C1 segment of cervical spinal cord (tissue), 14 donors: ENCODE measurements at places on chromosomes 5 and 9.

- no peak for DNase-seq
These were observed 199.1 kb downstream of the NNT start for GRCh38 chr5:43802119-43802518.

DNA sequence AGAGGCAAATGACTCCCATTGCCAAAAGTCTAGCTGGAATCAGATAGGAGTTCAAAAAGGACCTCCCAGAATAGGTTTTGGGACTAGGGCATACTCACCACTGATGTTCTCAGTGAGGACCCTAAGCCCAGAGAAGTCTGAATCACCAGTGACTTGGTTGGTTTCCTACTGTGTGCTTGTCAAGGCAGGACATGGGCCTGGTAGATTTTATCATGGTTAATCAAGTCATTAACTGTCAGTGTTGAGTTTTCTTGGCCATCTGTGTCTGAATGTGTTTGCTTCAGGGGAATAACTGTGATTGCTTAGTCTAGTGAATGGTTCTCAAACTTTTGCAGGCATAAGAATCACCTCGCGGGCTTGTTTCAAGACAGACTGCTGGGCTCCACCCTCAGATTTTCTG is 99.0 kb upstream of the GDNF start:
- no peak for DNase-seq

DNA sequence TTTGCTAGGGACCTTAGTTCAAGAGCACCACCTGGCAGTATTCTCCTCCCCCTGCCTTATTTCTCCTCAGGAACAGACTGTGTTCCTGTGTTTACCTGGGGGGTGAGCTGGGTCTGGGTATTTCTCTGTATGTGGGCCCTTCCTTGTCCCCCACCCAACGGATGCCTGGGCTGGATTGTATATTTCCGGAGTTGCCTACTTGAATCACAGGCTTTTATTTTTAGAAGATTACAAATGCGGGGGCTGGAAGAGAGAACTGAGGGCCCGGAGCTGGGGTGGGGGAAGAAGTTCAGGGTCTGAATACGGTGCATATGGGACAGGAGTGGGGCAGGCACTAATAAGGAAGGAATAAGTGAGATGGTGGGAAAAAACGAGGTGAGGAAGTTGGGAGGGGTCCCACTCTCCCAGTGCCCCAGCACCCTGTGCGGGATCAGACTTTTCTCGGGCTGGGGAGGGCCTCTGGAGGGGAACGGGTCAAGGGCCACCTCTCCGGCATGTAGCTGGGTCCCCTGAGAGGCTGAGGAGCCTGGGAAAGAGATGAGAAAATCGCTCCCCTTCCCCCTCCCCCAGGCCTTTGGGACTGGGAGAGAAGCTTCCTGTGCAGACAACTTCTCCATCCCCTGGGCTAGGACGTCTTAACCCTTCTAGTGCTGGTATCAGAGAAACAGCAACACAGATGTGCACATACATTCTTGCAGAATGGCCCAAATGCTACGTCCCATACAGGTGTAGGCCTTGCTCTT is 42.1 kb downstream of the PCDH1 start:
- DNase-seq = no peak

DNA sequence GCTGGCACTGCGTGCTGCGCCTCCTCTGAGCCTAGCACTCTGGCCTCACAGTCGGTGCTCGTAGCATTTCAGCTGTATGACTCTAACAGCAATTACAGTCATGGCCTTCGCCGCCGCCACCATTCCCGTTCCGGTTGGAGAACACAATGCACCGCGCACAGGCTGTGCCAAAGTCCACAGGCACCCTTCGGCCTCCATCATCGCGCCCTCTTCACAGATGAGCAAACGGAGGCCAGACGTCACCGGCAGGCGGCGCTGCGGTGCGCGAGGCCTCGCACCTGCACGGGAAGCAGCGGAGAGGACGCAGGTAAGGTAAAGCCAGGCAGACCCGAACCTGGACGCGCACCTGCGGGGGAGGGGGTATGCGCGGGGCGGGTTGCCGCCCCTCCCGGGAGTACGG is 128.9 kb downstream of the BARX1 start:
- no peak for DNase-seq

DNA sequence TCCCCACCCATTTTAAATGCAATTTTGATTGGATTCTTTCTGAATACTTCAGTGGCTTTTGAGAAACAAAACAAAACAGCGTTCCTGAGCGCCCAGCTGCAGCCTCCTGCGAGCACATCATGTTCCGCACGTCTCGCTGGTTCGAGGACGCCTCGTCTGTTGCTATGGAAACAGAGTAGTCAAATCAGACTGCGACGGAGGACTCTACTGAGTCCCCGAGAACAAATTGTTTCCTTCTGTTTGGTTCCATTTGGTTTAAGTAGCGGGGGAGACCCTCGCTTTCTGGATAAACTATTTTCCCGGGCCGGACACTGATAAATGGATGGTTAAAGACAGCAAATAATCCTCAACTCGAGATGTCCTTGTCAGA is 69.0 kb downstream of the SLC28A3 start:
- peak; percentile 8 for DNase-seq

- no peak for DNase-seq
These were observed 63.9 kb downstream of the MTAP start for GRCh38 chr9:21866302-21866701.

GRCh38 chr9:109371374-109371773 is 50.5 kb upstream of the EPB41L4B start:
- no peak for DNase-seq

- DNase-seq = no peak
These were observed 269.1 kb downstream of the EFNA5 start for GRCh38 chr5:107401470-107402122.

- no peak for DNase-seq
These were observed 5.9 kb downstream of the FCN2 start for GRCh38 chr9:134886413-134886913.

- no peak for DNase-seq
These were observed 38.6 kb downstream of the DMGDH start for GRCh38 chr5:79030663-79031484.

DNA sequence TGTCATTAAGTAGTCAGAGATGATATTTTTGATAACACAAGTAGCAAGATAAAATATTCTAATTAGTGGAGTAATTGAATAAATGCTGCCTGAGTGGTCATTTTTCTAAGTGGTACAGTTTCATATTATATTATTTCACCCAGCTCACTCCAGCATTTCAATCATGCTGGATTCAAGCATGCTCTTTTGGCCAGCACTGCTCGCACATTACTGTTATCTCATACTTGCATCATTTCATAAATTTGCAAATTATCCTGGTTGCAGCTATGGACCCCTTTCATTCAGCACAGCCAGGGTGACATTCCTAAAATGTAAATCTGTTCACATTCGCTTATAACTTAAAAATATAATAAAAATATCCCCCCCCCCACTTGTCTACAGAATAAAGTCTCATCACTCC is 520.8 kb upstream of the CYLC2 start:
- no peak for DNase-seq

DNA sequence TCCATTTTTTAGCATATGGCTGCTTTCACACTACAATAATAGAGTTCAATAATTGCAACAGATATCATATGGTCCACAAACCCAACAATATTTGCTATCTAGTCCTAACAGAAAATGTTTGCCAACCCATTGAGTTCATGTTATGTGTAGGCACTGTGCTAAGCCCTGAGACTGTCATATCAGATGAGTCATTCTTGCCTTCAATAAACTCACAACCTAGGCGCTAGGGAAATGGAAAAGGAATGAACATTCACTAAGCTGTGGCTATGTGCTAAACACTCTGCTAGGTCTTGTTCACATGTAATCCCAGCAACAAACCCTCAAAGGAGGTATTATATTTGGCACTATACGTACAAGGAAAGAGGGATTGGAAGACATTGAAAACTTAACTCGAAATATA is 8.4 kb upstream of the TIMD4 start:
- no peak for DNase-seq

- no peak for DNase-seq
These were observed 25.8 kb upstream of the KIF12 start for GRCh38 chr9:114124666-114125475.

DNA sequence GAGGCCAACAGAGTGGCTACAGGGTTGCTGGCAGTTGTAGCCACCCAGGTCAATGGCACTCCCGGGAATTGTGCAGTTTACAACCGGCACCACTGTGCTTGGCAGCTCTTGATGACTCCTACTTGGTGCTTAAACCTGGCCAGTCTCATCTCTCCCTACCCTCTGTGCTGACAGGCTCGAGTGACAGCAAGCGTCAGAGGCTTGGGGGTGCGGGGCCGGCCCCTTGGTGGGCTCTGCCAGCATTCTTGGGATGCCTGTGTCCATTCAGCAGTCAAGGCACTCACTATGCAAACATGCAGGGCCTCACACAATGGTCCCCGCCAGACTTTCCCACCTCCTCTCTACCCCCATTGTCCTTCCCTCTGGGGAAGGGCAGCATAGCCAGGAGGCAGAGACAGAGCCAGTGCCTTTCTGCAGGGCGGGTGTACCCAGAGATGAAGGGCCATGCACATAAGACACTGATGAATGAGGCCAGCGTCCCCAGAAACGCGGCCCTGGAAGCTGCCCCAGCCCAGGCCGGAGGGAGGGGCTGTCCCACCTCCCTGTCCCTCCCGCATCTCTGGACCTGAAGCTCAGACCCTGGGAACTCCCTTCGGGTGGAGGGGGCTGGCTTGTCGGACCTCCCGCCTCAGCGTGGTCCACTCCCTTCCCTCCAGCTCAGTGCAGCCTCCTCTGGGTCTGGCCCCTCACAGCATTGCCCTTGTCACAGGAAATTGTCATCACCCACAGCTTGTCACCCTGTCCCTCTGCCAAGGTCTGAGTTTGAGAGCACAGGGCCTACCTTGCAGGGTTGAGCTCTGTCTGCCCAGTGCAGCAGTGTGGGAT is 26.4 kb upstream of the NOTCH1 start:
- DNase-seq = no peak

- no peak for DNase-seq
These were observed 64.8 kb upstream of the TTC23L start for GRCh38 chr5:34774139-34774538.

DNA sequence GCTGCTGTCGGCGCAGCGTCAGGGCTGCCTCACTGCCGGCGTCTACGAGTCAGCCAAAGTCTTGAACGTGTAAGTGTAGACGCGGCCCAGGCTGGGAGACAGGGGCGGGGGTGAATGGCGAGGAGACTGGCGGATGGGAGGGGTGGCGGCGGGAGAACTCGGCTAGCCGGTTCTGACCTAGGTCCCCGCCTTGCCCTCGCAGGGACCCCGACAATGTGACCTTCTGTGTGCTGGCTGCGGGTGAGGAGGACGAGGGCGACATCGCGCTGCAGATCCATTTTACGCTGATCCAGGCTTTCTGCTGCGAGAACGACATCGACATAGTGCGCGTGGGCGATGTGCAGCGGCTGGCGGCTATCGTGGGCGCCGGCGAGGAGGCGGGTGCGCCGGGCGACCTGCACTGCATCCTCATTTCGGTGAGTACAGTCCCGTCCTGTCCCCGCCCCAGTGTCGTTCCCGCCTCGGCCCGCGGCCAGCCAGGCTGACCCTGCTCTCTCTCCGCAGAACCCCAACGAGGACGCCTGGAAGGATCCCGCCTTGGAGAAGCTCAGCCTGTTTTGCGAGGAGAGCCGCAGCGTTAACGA is 745 bp downstream of the GADD45G start:
- DNase-seq = peak; percentile 75

GRCh38 chr9:90815183-90815943 is 13.7 kb downstream of the SYK start:
- DNase-seq = no peak

- DNase-seq = no peak
These were observed 117.9 kb upstream of the IL6ST start for GRCh38 chr5:56112526-56113121.

DNA sequence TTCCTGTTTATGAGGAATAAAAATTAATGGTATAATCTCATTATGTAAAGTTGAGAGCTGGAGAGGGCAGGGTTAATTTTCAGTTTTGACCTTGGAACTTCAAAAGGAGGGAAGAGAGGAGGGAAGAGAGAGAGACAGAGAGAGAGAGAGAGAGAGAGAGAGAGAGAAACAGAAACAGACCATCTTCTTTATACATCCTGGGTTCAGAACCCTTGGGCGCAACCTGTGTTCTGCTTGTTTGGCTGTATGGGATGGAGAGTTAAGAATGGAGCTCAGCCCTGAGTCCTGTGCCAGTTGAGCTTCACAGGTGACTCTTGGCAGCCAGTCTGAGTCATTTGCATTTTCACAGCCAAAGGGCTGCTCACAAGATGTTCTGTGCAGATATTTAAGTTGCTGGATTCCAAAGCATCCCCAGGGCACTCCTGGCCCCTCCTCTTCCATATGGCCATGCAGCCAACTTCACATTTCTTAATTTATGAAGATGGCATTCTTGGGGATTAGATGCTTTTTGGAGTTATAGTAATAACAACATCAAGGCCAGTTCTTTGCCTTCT is 143.5 kb downstream of the CARTPT start:
- no peak for DNase-seq

DNA sequence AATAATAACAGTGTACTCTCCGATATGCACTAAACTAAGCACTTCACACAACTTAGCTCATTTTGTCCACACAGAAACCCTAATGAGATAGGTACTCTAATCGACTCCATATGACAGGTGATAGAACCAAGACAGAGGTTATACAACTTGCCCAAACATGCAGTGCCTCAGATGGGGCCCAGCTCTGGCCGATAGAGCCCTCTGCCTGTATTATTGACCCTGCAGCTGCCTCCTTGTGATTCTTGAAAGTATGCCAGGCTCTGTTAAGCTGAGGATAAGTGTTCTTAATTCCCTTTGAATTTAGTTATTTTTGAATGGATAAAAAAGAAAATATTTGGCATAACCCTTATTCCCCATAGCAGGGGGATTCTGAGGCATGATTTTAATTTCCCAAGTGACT is 78.5 kb downstream of the HMHB1 start:
- DNase-seq = no peak

GRCh38 chr5:9423571-9423970 is 122.3 kb downstream of the SEMA5A start:
- no peak for DNase-seq

- DNase-seq = no peak
These were observed 98.6 kb downstream of the TMEM215 start for GRCh38 chr9:32881948-32882347.

- DNase-seq = no peak
These were observed 99.4 kb upstream of the CTNND2 start for GRCh38 chr5:12003680-12004079.

DNA sequence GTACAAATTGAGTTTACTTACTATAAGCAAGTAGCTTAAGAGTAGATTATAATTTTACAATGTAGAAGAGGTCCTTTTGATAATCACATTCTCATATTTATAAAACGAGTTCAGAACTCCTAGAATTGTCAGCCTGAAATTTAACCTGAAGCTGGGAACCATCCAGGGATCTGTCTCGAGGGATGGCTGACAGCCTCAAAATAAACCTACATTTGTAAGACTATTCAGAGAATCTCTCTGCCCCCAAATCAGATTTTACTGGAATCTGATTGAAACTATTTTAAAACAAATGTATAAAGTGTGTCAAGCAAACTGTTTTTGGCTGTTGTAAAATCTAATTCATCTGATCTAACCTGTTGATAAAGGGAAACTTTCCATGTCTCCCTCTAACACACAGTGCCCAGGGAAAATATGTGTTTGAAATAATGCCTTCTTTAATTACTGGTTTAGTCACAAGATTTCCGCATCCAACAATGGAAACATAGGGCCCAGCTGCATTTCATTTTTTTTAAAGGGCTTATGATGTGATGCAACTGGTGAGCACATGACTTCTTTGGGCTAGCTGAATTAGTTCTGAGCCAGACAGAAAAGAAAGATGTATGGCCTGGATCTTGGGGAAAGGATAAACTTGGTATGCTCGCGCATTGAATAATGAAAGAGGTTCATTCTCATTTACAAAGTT is 30.3 kb downstream of the SLC25A46 start:
- no peak for DNase-seq
